NCI-H1417 treated with DMSO at 0.1 percent for 48 hours (cell line): ENCODE measurements at places on chromosomes 7 and 10.

GRCh38 chr10:2980791-2981360 is 86.5 kb upstream of the PFKP start:
- DNase-seq = no peak

DNA sequence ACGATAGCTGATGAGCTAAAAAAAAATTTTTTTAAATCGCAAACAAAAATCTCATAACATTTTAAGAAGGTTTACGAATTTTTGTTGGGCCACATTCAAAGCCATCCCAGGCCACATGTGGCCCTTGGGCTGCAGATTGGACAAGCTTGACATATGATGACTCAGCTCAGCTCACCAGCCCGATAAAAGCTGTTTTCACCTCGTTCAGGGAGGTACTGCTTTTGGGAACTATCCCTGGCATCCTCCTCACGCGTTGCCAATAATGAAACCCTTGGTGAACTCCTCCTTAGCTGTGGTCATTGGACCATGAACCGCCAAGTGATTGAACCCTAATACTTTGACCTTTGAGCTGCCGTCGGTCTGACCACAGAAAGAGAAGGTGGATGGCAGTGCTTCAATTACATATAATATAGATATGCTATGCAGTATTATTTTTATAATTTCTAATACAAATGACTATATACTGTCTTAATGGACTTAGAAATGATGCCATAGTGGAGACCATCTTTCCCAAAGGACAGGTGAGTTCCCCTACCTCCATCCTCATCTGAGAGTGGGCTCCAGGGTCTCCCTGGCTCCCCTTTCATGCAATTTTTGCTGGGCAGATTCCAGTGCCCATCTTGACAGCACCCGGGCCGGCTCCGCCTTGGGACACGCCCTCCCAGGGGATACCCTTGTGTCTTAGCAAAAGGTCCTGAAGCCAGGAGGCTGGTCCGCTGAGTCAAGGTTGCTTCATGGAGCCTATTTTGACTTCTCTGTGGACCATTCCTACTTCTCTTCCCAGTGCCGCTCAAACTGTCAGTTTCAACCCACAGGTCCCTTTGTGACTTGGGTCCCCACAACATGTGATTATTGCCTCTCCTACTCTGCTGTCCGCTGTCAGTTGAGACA is 707.2 kb downstream of the PARD3 start:
- DNase-seq = no peak

DNA sequence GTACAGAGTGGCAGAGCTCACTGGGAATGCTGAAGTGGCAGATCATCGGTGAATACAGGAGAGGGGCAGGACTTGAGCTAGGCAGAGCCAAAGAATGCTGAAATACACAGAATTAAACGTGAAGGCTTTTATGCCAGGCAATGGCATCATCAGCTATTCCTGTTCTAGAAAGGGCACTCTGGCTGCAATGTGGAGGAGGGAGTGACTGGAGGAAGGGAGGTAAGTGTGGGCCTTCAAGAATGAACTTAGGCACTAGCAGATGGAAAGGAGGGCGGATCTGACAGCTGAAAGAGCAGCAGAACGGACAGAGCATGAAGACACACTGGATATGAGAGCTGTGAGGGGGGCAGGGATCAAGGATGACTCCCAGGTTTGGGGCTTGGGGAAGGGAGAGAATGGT is 12.0 kb upstream of the TM9SF3 start:
- no peak for DNase-seq

DNA sequence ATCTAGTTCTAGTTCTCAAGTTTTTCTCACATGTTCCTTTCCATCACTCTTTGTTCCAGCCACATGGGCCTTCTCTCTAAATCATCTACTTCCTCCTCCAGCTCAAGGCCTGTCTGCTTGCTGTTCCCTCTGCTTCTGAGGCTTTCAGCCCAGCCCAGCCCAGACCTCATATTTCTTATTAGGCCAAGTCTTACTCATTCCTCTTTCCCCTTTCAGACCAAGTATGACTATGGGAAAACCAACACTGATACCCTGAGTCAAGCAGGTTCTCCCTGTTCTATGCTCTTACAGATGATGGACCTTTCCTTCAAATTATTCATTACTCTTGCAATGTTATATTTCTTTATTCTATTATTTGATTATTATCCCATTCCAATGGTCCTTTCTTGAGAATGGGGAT is 80.3 kb upstream of the SEM1 start:
- no peak for DNase-seq

DNA sequence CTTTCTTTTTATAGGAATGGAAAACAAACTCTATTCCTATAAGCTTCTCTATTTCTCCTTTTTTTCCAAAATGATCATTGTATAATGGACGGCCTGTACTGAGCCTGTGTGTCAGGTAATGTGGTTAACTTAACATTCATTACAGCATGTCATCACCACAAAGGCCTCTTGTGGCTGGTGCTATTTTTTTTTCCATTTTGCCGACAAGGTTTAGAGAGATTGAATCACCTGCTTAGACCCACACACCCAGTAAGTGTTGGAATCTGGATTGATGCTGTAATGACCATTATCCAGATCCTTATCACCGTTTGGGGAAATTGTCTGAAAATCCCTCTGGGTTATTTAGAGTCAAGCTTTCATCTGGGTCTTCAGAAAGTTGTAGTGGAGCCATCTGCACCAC is 18.5 kb downstream of the AKR1B15 start:
- no peak for DNase-seq

GRCh38 chr7:69012149-69012548 is 586.1 kb upstream of the AUTS2 start:
- DNase-seq = no peak

- DNase-seq = no peak
Observed at GRCh38 chr7:3272691-3273141, 28.3 kb upstream of the SDK1 start.

GRCh38 chr7:117871778-117872538 is 1.3 kb downstream of the CTTNBP2 start:
- DNase-seq = no peak

DNA sequence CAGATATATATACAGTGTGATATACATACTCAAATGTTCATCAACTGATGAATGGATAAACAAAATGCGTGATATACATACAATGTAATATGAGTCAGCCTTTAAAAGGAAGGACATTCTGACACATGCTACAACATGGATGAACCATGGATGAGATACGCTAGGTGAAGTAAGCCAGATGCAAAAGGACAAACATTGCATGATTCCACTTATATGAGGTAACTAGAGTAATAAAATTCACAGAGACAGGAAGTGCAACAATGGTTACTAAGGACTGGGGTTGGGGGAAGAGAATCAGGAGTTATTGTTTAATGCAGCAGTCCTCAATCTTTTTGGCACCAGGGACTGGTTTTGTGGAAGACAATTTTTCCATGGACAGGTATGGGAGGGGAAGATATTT is 47.3 kb upstream of the PIK3AP1 start:
- DNase-seq = no peak

- no peak for DNase-seq
Observed at GRCh38 chr7:153432063-153432462, 620.1 kb upstream of the DPP6 start.
